Upper lobe of right lung (tissue), 1 donor: ENCODE measurements at places on chromosomes 1 and 21. TPM values are rescaled to one million over a fixed set of nuclear protein-coding genes. Genes with fewer than 3 reads are reported as not detected.
A peak's percentile ranks its signal among the peaks of the same experiment; 100 is the strongest.

The MCM3AP gene
- total RNA-seq = 92.2 TPM

The PRSS38 gene
- total RNA-seq = not detected

The PROK1 gene
- total RNA-seq = 0.41 TPM

The NBPF4 gene
- total RNA-seq = not detected

The RIPPLY3 gene
- total RNA-seq = not detected

The SGIP1 gene
- total RNA-seq = 19.8 TPM

The KIF14 gene
- 0.23 TPM for total RNA-seq

The HES3 gene
- total RNA-seq = not detected

The CLEC20A gene
- total RNA-seq = not detected

The AHCYL1 gene
- 91.7 TPM for total RNA-seq

The FCN3 gene
- total RNA-seq = 826 TPM

The CFAP107 gene
- total RNA-seq = not detected

The KCNH1 gene
- not detected for total RNA-seq

The SPRR1B gene
- total RNA-seq = not detected

- no peak for DNase-seq
These were observed 13.8 kb downstream of the NOS1AP start for GRCh38 chr1:162083273-162083672.

DNA sequence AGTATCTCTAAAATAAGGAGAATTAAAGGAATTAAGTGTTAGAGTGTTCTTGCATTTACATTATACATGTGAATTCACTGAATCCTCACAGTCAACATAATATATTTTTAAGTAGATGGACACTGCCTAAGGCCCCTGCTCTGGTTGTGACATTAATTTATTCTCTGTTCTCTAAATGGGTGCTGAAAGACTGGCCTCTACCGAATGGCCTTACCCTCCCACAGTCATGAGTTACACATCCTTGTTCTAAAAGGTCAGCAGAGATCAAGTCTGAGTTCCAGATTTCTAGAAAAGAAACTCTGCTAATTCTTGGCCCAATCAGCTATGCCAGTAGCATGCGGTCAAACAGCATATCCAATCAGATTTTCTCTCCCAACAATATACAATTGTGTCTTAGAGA lies 193.2 kb downstream of the TM2D1 start:
- DNase-seq = no peak

DNA sequence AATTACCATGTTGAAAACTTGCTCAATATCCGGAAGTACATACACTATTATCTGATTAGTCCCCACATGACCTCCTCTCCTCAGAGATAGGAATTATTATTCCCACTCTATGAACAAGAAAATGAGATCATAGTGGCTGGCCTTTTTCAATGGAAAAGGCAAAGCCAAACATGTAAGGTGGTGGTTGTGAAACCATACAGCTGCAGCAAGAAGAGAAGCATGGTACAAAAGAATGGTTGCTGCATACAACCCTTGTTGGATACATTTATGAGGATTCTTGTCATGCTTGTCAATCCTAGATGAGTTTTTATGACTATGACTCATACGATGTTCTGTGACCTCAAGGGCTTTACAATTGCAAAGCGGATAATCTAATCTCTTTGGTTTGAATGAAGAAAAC lies 514.7 kb downstream of the PLPP3 start:
- DNase-seq = no peak

- no peak for DNase-seq
These were observed 5.4 kb upstream of the ZBTB8A start for GRCh38 chr1:32533792-32534327.

DNA sequence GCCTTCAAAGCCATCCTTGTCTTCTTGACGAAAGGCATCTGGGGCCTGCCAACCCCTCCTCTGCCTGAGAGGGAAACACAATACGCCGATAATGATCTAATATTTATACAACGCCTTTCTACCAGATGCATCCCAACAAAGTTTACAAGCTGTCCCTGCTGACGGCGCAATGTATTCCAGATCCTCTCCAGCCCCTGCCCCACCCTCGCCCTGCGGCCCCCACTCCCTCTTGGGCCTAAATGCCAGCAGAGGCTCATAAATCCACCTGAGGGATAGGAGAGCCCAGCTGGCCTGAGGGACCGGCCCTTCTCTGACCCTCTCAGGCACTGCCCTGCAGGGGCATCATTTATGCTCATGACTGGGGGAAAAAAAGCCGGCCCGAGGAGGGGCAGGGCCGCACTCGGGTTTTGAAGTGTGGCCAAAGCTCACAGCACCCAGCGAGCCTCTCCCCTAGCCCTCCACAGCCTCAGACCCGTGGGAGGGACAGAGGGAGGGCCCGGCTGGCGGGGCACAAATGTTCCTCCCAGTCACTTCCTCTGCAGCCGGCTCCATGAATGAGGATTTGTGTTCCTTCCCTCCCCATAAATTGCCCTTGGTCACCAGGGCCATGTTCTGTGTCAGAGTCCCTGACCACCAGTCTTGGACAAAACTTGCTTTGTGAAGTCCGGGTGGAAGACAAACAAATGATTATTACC lies 140.3 kb downstream of the FOXD2 start:
- DNase-seq = no peak

DNA sequence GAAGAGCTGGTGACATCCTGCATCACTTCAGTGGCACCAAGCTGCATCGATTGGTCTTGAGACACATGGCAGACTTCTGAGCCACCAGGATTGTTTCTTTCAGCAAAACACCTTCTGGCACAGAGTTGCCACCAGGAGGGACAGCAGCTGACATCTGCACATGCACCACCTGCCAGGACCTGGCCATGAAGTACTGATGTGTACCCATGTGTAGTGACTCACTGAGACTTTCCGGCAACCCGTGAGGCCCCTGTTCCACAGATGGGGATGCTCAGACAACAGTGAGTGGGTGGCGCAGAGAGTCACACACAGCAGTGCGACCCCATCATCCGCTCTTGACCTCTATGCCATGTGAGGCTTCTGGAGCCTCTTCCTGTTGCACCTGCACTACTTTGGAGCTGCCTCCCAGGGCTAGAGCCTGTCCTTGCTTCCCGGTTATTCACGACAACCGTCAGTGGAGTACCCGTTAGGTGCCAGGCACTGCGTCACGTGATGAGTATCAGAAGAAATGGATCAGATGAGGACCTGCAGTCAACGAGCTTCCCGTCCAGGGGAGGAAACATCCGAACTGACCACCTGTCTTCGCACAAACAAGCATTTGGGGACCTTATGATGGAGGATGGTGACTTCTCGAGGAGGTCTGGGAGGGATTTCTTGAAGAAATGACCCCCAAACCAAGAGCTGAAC lies 80.5 kb upstream of the VAMP3 start:
- no peak for DNase-seq

- no peak for DNase-seq
These were observed 26.2 kb upstream of the PLCH2 start for GRCh38 chr1:2449636-2450454.

DNA sequence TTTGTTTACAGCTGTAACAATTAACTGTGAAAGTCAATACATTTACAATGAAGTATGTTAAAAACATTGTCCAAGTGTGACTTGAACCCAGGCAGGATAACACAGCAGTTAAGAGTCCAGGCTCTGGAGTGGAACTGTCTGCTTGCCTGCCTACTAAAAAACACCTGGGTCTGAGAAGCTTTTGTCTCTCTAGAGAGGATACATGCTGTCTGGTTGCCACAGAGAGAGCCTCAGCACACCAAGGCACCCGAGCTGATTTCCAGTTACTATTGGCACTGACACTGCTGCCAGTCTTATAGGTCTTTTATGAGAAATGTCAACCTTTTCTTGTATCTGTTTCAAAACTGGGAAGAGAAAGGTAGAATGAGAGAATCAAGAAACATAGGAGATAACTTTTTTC lies 20.2 kb upstream of the RALGPS2 start:
- no peak for DNase-seq

GRCh38 chr1:80593197-80593596 lies 1207.5 kb upstream of the ADGRL2 start:
- no peak for DNase-seq

DNA sequence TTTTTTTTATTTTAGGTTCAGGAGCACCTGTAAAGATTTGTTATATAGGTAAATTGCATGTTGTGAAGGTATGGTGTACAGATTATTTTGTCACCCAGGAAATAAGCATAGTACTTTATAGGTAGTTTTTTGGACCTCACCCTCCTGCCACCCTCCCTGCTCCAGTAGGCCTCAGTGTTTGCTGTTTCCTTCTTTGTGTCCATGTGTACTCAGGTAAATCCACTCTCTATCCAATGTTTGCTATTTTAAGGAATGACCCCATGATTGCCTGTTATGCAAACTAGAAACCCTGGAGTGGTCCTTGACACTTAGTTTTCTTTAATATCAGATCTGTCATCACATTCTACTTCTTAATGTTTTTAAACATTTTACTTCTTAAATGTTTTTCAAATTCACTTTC lies 33.9 kb downstream of the LHX9 start:
- no peak for DNase-seq

DNA sequence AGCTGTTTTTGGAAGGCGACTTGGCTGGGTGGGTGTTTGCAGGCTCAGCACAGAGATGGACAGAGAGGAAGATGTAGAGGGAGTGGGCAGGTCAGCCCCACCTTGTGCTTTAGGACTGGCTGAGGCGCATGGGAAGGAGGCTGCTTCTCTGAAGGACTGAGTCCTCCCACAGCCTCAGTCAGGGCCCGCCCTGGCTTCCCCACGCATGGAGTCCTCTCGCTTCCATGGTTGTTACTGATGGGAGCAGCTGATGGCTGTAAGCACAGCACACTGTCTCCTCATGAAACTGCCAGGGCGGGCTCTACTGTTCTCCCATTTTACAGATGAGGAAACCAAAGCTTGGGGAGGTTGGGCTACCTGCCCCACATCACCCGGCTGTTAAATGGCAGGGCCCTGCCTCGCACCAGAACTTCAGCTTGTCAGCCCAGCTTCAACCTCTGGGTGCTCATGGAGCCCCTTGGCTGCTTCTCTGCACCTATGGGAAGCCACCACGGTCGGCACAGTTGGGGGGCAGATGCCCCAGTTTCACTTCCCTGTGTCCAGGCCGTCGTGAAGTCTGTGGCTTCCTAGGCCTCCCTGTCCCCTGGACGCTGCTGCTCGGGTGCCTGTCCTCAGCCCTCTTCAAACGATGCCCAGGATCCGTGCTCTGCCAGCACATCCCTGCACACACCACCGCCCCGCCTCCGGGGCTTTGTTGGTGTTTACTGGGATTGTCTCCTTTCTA lies 2.4 kb downstream of the TMEM201 start:
- DNase-seq = peak; percentile 66

- DNase-seq = no peak
These were observed 26.3 kb upstream of the DISP1 start for GRCh38 chr1:222788402-222789156.

- no peak for DNase-seq
These were observed 22.2 kb upstream of the AGL start for GRCh38 chr1:99827970-99828369.

DNA sequence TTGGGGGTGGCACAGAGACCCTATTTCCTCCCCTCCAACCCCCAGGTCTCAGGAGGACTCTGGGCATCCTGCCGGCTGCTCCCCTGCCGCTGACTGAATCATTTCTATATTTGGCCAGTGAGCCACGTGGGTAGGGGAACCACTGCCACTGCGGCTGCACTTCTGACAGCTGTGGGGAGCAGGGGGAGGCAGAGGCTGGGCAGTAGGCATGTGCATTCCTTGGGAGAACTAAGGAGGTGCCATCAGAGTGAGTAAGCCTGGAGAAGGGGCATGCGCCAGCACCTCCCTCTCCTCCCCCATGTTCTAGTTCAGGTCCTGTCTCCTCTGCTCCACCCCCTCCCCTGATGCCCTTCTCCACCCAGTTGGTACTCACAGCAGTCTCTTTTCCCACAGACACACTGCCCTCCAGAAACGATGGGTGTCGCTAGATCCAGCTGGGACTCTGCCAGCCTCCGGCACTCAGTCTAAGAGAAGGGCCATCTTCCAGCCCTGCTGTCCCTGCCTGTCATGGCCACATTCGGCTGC lies 12.0 kb downstream of the PPFIA4 start:
- DNase-seq = no peak

- DNase-seq = no peak
These were observed 200.4 kb upstream of the ESRRG start for GRCh38 chr1:216923601-216924000.

DNA sequence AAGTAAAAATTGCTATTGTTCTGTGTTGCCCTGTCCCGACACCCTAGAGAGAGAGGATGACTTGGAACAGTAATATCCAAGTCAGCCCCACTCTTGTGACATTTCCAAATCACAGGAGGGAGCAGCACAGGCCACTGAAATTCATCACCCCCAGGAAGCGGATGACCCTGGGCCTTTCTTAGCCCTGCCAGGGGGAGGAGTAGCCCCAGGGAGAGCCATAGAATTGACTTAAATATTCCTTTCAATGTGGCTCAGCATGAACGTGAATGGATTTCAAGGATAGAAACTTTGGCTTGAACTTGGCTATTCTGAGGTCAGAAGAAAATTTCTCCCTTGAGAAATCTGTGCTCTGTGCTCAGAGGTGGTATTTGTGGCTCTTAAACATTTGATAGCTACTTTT lies 80.6 kb downstream of the CENPF start:
- DNase-seq = no peak

DNA sequence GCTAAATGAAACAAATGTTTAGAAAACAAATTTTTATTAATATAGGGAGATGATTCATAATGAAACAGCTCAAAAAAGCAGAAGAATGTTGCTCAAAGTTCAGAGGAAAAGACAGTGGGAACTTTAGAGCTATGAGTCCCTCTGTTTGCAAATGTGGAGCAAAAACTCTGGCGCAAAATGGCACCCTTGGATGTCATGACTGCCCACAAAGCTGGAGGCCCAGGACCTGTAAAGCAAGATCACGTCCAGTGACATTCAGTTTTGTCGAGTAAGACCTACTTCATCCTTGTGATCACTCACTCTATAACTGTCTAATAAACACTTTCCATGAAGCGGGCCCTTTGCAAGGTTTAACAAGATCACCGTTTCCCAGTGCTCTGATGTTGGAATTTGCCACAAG lies 9.1 kb upstream of the EXO1 start:
- no peak for DNase-seq

GRCh38 chr1:190949939-190950338 lies 472.3 kb upstream of the BRINP3 start:
- DNase-seq = no peak

GRCh38 chr1:229671310-229671709 lies 45.3 kb downstream of the URB2 start:
- DNase-seq = no peak

DNA sequence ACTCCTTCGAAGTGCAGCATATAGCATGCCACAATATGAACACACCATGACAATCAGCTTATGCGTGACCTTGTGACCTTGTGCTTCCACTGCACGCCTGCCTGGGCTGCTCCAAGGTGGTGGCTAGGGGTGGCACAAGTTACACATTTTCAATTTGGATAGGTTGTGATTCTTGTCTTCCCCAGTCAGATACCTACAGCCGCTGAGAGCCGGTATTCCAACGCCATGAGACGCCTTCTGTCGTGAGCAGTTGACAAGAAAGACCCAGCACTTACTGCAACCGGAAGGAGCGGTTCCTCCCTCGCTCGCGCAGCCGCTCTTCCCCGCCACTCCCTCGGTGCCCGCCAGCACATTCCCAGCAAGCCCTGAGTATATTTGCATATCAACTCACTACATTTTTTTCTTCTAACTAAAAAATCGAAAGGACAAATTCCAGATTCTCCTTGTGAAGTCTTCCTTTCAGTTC lies 359 bp upstream of the RNU11 start:
- DNase-seq = peak; percentile 96

- no peak for DNase-seq
These were observed 22.2 kb upstream of the MAPKAPK2 start for GRCh38 chr1:206662396-206663092.

- DNase-seq = no peak
These were observed 46.8 kb downstream of the CD247 start for GRCh38 chr1:167471568-167471967.
